ENCODE measurements at places on chromosomes 5 and 9.

DNA sequence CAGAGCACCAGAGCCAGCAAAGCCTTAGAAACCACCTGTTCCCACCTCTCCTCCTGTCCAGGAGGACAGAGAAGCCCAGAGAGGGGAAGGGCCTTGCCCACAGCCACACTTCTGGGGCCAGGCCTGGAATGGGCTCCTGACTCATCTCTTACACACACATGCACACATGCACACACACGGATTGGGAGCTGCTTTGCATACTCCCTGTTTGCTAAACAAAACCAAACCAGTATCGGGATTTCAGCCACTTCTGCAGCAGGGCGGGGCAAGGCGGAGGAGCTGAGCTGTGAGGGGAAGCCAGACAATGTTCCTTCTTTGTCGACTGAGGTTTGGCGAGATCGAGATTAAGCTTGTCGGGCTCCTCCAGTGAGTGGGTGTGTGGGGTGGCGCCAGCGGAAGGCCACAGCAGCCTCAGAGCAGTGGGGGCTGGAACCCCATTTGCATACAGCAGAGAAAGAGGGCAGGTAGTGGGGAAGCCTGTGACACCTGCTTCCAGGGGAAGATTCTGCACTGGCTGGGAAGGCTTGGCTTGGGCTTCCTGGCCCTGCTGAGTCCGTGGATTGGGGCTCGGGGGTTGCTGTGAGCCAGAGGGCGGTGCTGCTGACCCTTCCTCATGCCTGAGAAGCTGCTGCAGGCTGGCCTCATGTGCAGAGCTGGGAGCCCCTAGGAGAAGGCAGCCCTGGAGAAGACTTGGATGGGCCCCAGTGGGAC is 16.1 kb downstream of the GFI1B start:
- no peak for DNase-seq

GRCh38 chr5:62309107-62309506 is 3.1 kb downstream of the KIF2A start:
- DNase-seq: no peak

GRCh38 chr5:62065050-62065449 is 241.0 kb upstream of the KIF2A start:
- DNase-seq: no peak

DNA sequence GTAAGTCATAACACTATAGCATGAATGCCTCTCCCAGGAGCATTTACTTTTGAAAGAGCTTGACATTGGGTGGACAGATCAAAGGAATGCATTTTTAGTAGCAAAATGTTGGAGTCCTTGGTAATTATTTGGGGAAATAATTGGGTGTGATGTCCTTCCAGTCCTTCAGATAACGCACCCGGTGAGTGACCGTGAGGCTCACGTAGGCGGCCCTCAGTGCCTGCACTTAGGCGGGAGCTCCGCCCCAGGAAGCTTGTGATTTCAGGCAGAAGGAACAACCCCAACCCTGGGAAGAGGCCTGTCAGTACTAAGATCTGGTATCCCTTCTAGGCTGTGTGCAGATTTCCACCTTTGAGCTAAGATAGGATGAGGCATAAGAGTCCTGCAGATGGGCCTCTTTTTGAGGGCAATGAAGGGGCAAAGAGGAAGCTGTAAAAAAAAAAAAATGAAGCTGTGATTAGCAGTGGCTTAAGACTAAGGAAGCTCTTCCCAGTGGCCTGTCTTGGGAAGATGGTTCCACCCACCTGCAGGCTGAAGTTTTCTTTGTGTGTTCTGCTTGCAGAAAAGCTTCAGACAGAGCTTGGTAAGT is 14.9 kb downstream of the BTNL9 start:
- DNase-seq: no peak

DNA sequence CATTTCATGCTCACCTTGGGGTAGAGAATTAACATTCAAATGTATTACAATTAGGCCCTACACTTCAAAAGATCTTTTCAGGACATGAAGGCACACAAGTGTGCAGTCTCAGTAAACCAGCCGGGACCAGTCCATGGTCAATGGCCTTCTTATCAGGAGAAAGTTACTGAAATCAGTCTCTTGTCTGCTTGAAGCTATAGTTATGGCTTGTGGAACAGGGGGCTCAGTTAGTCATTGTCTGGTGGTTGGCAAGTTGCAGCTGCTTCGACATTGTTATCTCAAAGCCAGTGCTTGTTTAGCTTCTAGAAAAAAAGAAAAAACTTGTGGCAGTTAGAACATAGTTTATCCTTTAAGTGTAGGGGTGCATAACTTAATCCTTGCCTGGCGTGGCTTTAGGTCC is 213.1 kb upstream of the ACO1 start:
- no peak for DNase-seq

DNA sequence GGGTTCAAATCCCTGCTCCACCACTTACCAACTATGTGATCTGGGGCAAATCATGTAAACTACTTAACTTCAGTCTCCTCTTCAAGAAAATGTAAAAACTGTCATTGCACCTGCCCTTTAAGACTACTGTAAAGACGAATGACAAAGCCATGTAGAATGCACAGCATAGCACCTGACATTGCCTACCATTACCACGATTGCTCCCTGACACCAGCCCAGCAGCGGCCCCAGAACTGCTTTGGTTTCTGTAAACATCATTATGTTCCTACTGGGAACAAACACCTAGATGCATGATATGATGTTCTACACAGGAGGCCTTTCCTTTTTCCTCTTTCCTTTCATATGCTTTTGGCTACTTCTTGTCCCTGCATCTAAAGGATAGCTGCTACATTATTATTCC is 23.1 kb upstream of the PLPP6 start:
- no peak for DNase-seq

DNA sequence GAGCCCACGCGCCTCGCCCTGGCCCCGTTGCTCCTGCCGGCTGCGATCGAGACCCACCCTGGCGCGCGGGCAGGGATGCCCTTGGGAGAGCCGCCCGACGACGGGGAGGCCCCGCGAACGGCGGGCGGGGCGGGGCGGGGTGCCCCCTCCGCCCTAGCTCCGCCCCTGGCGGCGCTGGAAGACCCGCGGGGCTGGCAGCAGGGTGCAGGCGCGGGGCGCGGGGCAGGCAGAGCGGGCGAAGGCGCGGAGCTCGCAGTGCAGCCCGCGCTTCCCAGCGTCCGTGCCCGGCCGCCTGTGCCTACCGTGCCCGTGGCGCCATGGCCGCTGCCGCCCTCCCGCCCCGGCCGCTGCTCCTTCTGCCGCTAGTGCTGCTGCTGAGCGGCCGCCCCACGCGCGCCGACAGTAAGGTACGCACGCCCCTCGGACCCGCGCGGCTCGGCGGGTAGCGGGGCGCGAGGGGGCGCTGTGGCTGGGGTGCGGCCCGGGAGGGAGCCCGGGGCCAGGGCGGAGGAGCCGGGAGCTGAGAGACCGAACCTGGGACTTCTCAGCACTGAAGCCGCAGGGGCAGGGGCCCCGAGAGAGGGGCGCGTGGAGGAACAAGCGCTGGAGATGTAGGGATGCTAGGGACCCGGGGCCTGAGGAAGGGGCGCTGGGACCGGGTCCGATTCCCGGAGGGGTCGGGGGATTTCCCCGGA is at the start of gene OLFML2A:
Gene OLFML2A, plus strand, starts transcription at position 180 of the 695 bp plus-strand sequence. Its CDS starts 138 bp downstream, at position 318.
- DNase-seq: no peak

GRCh38 chr5:116573702-116574366 is 789 bp downstream of the SEMA6A start:
- no peak for DNase-seq

All from kidney epithelial cell (primary cell).